ENCODE measurements at places on chromosomes 5 and 9.

DNA sequence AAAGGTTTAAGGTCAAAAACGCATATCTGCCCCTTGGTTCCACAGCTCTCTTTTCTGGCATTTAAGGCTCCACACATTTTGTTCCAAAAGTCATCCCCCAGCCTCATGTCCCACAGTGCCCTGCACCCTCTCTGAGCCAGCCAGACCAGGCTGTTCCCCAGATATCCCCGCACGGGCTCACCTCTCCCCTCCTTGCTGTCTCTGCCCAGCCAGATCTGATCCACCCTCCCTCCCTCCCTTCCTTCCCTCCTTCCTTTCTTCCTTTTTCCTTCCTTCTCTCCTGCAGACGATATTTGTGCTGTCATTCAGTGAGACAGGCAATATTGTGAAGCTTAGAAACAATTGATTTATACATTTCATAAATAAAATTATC is 37.0 kb downstream of the DUSP1 start:
- no peak for DNase-seq

- DNase-seq: no peak
Measured at GRCh38 chr9:36132086-36132485, 4.4 kb upstream of the GLIPR2 start.

GRCh38 chr5:129094924-129095899 is 663 bp downstream of the ISOC1 start:
- DNase-seq: no peak

- no peak for DNase-seq
Measured at GRCh38 chr9:130689937-130690700, 3.5 kb upstream of the EXOSC2 start.

GRCh38 chr5:119397518-119398380 is 41.9 kb downstream of the TNFAIP8 start:
- peak; percentile 39 for DNase-seq

- peak; percentile 72 for DNase-seq
Measured at GRCh38 chr9:99824378-99825171, 2.9 kb downstream of the NR4A3 start.

GRCh38 chr5:116583862-116584222 is 9.2 kb upstream of the SEMA6A start:
- DNase-seq: no peak

GRCh38 chr9:79193001-79193400 is 378.8 kb upstream of the TLE4 start:
- DNase-seq: no peak

Measured in activated naive CD4-positive, alpha-beta T cell treated with anti-CD3 and anti-CD28 coated beads, Interleukin-2, amount 50 U/mL, for 16 hours (primary cell).